ENCODE measurements at places on chromosomes 11 and 22.

DNA sequence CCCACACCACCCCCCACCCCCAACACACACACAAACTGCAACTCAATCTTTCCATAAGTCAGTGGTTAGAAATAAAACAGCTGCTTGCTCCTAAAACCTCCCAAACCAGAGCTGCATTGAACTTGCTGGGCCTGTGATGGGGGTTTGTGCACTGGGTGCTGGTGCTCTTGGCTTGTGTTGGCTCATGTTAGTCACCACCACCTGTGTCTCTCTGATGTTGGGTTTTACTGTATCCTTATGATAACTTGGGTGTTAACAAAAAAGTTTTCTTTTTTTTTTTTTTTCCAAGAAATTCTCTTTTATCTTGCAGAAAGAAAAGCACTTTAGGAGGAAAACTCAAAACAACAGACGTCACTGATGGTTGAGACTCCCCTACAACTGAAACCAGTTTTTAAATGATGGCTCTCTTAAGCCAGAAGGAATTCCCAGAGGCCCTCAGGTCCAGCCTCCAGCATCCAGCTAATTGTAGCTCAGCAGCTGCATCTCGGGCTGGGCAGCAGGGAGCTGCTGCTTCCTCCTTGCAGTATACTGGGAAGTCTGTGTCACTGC, 79.9 kb upstream of the DRD2 start:
- no peak for DNase-seq

GRCh38 chr22:17907748-17908051, 116.7 kb downstream of the MICAL3 start:
- no peak for DNase-seq

GRCh38 chr11:36672815-36673450, 74.9 kb upstream of the RAG2 start:
- DNase-seq, result no peak

DNA sequence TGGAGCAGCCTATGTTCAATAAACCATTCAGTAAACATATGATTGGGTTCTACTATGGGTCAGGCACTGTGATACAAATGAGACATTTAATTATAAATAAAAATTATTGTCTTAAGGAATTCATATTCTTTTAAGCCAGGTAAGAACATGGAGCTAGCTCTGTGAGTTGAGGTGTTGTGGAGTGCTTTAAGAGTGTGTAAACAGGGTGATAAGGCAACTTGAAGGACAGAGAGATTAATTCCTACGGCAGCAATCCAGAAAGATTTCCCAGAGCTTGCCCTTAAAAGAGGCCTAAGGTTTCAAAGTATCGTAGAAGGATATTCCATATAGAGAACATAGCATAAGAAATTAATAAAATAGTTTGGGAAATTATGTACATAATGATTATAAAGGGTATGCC, 126.4 kb upstream of the FAT3 start:
- no peak for DNase-seq

DNA sequence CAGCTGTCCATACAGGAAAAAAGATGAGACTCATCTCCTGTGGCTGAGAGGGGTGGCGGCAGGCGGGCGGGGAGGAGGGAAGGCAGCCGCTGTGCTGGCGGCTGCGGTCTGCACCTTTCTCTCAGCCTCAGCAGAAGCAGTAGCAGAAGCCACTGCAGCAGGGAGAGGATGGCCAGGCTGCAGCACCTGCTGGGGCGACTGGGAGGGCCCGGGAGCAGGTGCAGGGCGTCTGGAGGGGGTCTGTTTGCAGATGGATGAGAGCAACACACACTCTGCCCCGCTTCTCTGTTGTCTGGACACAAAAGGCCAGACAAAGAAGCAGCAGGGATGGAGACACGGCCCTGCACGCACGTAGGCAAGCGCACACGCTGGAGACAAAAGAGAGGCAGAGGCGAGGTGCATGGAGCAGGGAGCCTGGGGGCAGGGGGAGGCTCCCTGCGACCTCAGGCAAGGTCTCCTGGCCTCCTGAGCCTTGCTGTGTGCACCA, 9.3 kb upstream of the MIAT start:
- no peak for DNase-seq

DNA sequence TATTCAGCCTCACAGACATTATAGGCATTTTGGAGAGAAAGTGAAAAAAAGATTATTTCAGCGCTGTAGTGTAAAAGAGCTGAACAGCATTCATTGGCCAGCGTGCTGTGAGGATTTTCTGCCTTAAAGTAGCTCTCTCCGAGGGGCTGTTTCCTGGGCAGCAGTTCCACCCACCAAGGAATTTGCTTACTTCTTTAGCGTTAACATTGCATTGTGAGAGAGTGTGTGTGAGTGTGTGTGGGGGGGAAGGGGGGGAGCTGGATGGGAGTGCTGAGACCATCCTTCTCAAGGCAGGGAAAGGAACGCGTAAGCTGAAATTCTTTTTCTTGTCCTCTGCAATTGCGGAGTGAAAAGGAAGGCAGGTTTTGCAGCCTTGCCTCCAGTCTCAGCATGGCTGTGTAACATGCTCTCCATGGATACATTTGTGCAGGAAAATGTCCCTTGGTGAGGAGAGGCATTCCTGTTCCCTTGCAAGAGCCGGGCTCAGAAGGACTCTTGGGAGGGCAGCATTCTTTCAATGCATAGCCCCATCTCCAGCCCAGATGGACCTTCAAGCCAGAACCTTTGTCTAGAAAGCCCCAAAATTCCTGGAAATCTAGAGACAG, 159.9 kb upstream of the NAV2 start:
- DNase-seq, result no peak

GRCh38 chr11:128164080-128164741, 423.1 kb downstream of the ETS1 start:
- DNase-seq, result no peak

GRCh38 chr22:48665311-48665995, 1162.2 kb downstream of the BRD1 start:
- DNase-seq, result no peak

DNA sequence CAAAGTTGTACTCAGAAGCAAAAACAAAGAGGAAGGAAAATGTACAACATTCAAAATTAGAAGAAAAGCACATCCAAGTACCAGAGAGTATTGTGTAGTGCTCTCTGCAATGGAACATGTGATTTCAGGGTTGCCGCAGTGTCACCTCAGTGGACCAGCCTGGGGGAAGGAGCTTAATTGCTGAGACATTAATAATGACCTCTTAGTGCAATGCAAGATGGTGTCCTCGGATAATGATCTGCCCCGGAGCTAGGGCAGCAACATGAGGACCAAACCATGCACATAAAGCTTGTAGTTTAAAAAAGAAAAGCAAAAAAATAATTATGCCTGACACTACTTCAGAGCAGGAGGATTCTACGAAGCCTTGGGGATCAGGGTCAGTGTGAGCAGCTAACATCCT, 11.3 kb upstream of the JHY start:
- no peak for DNase-seq

DNA sequence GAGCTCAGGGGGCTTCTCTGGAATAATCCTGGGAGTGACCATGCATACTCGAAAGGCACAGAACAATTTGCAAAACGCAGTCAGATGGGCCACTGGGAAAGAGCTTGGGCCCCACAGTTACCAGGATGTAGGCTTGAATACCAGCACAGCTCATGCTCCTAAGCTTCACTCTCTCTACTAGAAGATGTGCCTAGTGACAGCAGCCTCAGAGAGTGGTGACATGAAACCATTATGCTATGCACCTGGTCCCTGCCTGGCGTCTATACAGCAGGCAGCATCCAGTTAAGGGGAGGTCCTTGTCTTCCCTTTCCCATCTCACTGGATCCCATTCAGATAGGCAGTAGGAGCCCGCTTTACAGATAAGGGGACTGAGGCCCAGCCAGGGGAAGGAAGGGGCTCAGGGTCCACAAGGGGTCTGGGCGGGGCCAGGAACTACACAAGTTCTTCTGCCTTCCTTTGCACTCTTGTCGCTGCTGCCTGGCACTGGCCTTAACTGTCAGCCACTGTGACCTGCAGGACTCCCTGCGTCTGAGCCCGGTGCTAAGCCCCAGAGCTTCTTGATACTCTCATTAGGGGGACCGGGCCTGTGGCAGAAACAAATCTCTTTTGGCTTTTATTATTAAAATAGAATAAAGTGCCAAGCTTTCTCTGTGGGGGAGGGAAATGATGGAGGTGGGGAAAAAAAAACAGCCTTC, 21.2 kb upstream of the RASD2 start:
- DNase-seq, result no peak

DNA sequence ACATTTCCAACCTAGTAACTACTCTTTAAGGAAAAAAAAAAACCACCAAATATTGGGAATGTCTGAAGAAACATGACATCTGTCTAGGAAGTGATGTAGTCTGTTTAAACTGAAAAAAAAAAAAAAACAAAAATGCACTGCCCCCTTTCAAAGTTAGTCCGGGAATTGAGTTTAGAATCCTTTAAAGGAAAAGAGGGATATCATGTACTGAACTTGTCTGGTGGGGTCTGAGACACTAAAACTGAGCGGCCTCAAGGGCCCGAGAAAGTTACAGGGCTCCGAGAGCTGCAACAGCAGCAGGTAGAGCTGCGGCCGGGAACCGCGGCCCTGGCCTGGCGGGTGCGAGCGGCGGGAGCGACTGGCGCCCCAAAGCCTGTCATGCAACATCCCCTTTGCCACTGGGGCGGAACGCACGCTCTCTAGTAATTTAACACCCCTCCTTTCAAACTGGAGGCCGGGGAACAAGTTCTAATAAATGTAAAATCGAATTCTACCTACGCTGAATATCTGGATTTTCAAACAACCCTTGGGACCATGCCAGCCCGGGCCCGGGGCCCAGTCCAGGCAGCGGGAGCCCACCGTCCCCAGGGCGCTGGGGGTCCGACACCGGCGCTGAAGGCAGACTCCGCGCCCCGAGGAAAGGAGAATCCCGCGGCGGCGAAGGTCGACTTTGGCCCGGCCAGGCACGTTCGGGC, 736 bp downstream of the RDX start:
- DNase-seq, result no peak

DNA sequence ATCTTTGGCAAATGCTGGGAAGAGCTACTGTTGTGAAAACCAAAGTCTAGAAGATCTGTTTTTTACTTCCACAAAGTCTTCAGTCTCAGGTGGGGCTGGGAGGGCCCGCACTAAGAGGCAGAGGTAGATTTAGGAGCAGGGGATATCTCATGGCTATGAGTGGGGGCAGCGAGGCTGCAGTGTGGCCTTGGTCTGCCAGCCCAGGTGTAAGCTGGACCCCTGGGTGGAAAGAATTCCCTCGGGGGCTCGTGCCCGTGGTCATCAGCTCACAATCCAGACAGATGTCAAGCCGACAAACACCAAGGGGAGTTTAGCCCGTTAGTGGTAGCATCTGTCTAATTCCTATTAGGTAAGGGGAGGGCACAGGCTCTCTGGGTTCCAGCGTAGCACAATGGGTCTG, 9.0 kb downstream of the PKNOX2 start:
- DNase-seq, result no peak

GRCh38 chr22:41501209-41501608, 32.3 kb downstream of the ACO2 start:
- DNase-seq, result no peak
